ENCODE measurements at places on chromosomes 5 and 9.

DNA sequence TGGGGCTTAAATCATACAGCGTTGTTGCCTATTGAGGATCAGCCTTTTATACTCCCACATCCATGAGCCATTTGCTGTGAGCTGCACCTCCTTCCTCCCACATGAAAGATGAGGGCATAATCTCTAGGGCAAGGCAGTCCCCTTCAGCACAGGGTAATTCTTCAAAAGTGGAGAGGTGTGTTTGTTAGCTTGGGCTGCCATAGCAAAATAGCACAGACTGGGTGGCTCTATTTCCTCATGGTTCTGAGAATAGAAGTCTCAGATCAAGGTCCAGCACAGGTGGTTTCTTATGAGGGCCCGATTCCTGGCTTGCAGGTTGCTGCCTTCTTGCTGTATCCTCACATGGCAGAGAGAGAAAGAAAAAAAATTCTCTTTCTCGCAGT lies 121.8 kb upstream of the SLC12A2 start:
- no peak for DNase-seq

DNA sequence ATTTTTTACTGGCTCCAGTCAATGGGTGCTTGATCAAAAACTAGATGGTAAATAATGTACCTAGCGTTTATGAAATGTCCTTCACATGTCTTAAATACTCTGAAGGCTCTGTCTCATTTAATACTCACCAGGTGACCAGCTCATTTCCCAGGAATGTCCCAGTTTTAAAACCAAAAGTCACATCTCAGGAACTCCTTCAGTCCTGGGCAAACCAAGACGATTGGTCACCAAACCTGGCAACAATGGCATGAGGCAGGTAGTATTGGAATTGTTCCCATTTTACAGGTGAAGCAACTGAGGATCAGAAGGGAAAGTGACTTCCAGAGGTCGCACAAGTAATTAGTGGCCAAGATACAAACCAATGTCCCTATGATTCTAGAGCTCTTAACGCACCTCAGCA lies 27.7 kb downstream of the SMIM23 start:
- DNase-seq = no peak

DNA sequence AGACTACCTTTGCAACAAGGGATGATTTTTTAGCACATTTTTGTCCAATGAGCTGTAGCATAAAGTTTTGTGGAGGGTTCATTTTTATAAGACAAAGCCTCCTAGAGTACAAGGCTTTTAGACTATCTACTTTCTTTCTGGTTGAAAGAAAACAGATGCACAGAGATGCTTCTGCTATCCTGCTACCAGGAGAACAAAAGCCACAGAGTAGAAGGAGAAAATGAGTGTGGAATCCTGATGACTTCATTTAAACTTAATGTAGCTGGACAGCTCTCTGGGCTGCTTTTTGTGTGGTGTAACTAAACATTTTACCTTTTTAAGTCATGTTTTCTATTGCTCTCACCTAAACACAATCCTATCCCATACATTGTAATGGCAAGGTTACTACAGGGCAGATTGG lies 1009.4 kb downstream of the TLE1 start:
- DNase-seq = no peak

- no peak for DNase-seq
Measured at GRCh38 chr9:71692337-71692736, 76.0 kb downstream of the CEMIP2 start.

DNA sequence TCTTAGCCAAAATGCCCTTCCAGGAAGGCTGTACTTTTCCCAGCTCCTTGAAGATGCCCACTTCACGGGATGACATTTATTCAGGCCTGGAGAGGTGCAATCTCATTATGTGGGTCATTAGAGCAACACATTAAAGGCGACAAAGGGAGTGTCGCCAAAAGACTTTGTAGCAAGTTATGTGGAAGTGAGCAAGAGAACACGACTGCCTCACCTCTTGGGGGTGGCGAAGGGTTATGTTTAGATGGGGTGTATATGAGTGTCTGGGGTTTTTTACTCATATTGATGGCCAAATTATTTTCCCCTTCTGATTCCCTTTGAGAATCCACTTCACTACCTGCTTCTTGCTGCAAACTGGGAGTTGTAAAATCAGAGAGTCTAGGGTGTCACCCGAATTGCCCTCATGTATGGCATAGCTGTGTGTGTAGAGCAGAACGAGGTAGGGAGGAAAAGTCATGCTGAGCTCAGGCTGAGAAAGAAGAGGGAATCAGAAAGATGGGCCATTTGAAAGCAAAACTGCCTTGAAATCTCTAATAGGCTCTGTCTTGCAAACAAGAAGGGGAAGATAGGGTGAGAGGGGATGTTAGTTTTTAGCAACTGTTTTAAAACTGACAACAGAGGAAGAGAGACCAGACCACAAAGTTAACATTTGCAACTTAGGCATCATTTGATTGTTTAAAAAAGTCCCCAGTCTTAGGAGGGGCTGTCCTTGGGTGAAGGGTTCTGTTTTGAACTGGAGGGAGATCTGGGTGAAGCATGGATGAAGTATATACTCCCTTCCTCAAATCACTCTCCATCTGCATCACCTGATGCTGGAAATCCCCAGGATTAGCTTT lies 97.1 kb upstream of the IL12B start:
- peak; percentile 4 for DNase-seq

GRCh38 chr9:80522465-80522864 lies 950.7 kb downstream of the TLE4 start:
- DNase-seq = no peak

DNA sequence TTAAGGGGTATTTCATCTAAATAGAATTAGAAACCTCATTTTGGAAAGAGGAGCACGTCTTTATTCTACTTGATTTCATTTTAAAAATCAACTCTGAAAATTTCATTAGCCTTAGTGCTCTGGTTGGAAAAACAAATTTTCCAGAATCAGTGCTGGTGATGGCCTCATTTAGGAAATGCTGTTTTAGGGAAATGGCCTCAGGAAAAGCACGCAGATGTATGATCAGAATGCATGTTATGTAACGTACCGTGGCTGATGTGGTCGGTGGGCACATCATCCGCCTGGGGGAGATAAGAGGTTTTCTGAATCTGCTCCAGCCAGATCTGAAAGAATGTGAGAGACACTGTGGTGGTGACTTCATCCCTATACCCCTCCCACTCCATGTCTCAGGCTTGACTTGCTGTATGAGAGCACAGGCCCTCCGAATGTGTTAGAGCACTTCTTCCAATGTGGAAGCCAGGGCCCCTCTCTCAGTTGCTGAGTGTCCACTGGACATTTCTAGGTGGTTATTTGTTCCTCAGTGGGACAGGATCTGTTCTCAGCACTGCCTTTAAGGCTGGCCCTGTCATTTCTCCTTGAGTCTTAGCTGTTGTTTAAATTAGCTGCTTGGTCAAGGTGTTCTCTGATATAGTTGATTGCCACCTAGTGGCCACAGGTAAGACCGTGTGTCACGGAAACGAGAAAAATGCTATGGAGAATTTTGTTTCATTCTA lies 96.5 kb downstream of the ARHGAP26 start:
- DNase-seq = no peak

- DNase-seq = no peak
Measured at GRCh38 chr5:17448877-17449276, 49.2 kb upstream of the TAF11L2 start.

DNA sequence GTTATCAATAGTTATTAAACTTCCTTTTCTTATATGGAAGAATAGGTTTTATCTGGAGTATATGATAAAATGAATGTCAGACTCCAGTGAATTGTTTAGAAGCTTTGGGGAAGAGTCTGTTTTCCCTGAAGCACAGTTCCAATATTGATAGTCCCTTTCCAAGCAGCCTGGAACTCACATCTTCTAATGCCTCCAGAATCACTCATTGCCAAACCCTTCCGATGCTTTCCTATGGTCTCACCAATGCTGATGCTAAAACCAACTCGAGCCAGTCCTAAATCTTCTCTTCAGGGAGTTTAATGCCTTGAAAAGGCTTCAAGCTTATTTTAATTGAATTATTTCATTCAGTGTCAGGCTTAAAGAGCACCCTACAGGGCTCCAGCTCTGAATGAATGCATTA lies 121.2 kb downstream of the PTTG1 start:
- no peak for DNase-seq

- no peak for DNase-seq
Measured at GRCh38 chr9:108477529-108478006, 378.2 kb downstream of the ACTL7B start.

GRCh38 chr9:16319646-16320045 lies 550.8 kb downstream of the BNC2 start:
- no peak for DNase-seq

GRCh38 chr5:119267958-119268386 lies 87.8 kb upstream of the TNFAIP8 start:
- DNase-seq = peak; percentile 90

- DNase-seq = peak; percentile 58
Measured at GRCh38 chr9:114958021-114958843, 27.8 kb upstream of the TNFSF8 start.

DNA sequence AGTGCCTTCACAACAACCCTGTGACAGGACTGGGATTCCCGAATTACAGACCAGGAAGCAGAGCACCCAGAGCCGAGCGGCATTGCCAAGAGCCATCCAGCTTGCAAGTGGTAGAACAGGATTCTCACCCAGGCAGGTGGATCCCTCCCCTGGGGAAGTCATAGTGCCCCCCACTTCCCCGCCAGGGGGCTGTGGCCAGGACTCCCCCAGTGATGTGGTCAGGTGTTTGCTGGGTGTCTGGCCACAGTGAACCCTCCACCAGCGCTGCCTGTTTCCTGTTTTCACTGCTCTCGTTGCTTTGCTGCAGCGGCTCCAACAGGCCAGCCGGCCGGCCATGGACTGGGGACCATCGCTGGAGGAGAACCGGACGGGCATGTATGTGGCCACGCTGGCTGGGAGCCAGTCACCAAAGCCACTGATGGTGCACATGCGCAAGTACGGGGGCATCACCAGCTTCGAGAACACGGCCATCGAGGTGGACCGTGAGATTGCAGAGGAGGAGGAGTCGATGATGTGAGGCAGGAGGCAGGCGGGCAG lies 19.3 kb downstream of the SLC6A7 start:
- no peak for DNase-seq

GRCh38 chr5:95984287-95984938 lies 22.8 kb upstream of the ELL2 start:
- DNase-seq = no peak

DNA sequence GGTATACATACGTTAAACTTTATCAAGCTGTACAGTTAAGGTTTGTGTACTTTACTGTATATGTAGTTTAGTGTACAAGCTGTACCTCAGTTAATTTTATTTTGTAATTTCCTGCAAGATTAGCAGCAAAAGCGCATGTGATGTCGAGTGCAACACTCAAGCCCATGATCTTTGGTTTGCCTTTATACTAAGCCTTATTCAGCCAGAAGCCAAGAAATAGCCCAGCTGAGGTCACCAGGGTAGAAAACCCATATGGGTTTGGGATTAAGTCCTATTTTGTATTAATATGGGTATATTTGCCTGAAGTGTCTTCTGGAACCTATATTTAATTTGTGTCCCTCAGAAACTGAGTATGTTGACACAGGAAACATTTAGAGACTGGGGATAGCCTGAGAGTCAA lies 59.3 kb downstream of the ZFAND5 start:
- no peak for DNase-seq

DNA sequence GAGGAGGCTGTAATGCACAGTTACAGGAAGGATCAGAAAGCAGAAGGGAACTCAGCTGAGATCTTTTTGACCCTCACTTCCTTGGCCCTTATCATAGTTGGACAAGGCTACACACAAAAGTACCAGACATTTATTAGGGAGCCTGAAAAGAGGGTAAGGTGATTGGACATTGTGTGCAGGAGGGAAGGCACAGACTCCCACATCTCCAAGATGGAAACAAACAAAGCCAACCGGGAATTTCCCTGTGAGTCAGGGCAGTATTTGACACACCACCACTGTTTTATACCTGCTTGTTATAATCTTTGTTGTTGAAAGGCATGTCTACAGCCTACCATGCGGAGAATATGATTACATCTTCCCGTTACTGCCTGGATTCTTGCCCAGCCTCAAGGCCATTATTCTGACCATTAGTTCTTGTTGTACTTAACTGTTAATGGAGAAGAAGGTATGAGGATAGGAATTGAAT lies 3.0 kb upstream of the CCNG1 start:
- no peak for DNase-seq

DNA sequence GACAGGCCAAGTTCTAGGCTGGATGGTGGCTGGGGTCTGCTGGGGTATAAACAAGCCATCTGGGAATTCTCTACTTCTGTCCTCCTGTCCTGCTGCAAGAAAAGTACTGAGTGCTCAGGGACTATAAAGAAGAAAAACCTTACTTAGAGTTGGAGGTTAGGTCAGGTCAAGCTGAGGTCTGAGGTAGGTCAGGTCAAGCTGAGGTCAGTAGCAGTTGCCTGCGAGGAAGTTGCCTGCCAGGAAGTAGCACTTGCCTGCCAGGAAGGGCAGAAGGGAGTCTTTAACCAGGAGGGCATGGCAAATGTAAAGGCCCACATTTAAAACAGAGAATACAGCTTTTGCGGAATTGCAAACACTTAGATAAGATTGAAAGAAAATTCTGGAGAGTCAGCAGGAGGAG lies 51.3 kb upstream of the PRLR start:
- DNase-seq = no peak

- DNase-seq = no peak
Measured at GRCh38 chr5:143147902-143148301, 255.6 kb downstream of the NR3C1 start.
